ENCODE measurements at places on chromosomes 4 and X. TPM values are rescaled to one million over a fixed set of nuclear protein-coding genes. Genes with fewer than 3 reads are reported as not detected.

GAGE12J gene
- not detected for total RNA-seq

CFAP99 gene
- 0.26 TPM for total RNA-seq

ERVMER34-1 gene
- 0.09 TPM for total RNA-seq

MYOZ2 gene
- total RNA-seq, result not detected

USP17L26 gene
- total RNA-seq, result not detected

HNRNPD gene
- total RNA-seq, result 241 TPM

PAGE2 gene
- total RNA-seq, result not detected

CCKAR gene
- total RNA-seq, result not detected

TLR3 gene
- total RNA-seq, result not detected

VEGFD gene
- not detected for total RNA-seq

GPR50 gene
- total RNA-seq, result not detected

FDCSP gene
- not detected for total RNA-seq

NKX1-1 gene
- not detected for total RNA-seq

STPG2 gene
- total RNA-seq, result 0.19 TPM

STATH gene
- not detected for total RNA-seq

PRSS48 gene
- total RNA-seq, result not detected

SPANXC gene
- total RNA-seq, result not detected

ASB9 gene
- 1.5 TPM for total RNA-seq

CDKL5 gene
- 1.7 TPM for total RNA-seq

RNF128 gene
- total RNA-seq, result not detected

SLC9A7 gene
- total RNA-seq, result 10.0 TPM

SCD5 gene
- total RNA-seq, result 0.91 TPM

PPEF2 gene
- total RNA-seq, result 0.24 TPM

TLR1 gene
- 5.9 TPM for total RNA-seq

CENPVL2 gene
- not detected for total RNA-seq

TNIP2 gene
- total RNA-seq, result 80.1 TPM

SSX2 gene
- not detected for total RNA-seq

CT45A5 gene
- not detected for total RNA-seq

TSPAN7 gene
- 0.78 TPM for total RNA-seq

MORF4L2 gene
- 181 TPM for total RNA-seq

GAGE12F gene
- total RNA-seq, result not detected

CENPVL1 gene
- total RNA-seq, result not detected

Data from activated T-helper 17 cell treated with anti-CD3 and anti-CD28 coated beads, Interleukin-2, amount 50 U/mL, for 72 hours (primary cell).